ENCODE measurements at places on chromosomes 1 and 21. TPM values are rescaled to one million over a fixed set of nuclear protein-coding genes. Genes with fewer than 3 reads are reported as not detected.

DNA sequence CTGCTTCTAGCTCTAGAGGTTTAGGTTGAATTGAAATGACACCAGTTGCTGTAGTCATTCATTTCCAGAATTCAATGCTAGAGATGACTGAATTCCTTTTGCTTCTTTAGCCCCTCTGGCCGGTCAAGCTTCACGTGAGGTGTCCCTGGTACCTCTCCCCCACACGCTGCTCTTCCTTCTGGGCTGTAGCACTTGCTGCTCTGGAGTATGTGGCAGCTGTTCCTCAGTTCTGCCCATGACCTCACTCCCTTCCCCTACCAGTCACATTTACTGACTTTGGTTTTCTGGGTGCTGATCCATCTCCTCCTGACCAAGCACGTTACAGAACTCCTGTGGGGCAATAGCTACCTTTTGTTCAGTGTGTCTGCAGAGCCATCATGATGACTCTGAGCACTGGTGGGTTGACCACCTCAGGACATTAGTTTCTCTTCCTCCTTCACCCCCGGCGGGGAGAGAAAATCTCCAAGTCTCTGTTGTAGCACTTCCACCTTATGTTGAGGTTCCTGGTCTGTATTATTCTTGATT is 128.1 kb downstream of the HHAT start:
- DNase-seq = no peak

DNA sequence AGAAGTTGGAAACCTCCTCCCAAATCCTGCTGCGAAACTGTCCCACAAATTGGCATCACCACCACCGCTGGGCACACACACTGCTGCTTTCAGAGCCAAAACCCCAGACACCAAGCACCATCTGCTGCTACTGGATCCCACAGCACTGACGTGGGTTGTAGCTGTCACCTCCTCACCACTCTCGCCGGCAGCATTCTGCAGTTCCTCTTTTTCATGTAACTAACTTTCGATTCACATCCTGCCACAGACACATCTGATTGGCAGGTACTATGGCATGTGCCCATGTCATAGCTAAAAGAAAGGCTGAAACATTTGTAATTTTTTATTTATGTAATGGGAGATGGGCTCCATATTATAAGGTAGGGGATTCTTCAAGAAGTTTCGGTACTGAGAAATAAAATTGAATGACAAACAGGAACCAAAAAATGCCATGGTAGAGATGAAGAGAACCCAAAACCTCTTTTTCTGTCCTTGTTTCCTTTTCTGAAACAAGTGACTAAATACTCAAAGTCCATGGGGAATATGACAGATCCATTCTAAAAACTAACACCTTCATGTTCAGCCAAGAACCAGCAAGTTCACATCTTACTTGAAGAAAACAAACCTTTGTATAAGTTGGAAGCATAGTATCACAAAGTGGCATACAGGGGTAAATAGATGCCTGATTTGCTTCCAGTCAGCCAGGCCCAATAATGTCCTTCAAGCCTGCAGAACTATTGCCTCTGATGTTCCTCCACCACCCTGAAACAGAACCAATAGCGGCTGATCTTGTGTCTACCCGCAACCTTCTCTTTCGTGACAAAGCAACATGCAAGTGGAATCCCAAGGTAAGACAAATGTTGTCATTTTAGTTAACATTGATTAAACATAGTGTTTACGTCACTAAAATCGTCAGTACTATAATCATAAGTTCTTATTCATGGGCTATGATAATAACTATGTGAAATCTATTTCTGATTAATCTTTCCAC is 26.6 kb upstream of the RGS13 start:
- peak; percentile 84 for DNase-seq

DNA sequence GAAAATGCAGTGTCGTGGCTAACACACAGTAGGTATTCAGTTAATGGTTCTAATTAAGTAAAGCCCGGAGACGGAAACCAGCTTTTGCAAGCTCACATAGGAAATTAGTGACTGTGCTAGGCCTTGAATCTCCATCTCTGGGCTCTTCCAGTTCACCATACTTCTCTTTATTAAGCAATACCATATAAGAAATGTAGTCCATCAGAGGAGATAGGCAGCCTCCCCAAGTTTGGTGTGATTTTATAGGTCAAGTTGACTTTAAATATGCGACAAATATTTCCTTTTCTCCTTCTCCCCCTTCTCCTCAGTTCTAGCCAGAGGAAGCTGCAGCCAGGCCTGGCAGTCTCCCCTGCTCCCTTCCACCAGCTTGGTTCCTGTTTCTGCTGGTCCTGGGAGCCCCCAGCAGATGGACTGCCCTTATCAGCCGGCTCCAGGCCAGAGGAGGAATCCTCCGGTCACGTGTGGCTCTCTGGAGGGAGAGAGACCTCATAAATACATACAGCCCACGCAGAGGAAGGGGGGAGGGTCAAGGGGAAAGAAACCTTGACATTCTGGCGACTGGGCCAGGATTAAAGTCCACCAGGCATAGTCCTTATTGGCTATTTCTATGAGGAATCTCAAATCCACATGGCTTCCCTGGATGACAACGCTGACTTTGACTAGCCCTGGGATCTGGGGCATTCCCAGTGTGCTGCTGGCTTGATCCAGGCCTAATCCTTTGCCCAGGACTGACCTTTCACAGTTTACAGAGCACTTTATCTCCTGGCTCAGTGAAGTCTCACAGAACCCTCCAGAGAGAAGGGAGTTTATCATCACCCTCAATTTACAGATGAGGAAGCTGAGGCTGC is 115.1 kb upstream of the JUN start:
- DNase-seq = no peak

GRCh38 chr1:54298284-54299033 is 98.5 kb downstream of the MRPL37 start:
- DNase-seq = no peak

Gene FAM72B
- 32.1 TPM for total RNA-seq

Gene SRGAP2C
- total RNA-seq = 17.9 TPM

DNA sequence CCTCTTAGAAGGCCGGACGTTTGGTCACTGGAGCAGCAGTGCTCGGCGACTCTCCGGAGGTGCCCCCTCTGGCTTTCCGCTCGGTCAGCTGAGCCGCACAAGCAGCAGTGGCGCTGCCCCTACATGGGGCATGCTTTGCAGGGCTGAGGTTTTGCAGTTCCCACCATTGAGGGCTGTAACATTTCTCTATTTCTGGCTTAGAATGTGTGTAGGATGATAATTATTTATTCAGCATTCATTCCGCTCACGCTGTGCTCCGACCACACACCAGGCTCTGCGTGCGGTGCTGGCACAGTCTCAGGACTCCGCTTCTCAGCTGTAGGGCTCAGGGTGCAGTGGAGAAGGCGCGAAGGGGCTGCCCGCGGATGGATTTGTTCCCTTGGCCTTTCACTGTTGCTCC is 119.5 kb downstream of the PCBP3 start:
- DNase-seq = no peak

DNA sequence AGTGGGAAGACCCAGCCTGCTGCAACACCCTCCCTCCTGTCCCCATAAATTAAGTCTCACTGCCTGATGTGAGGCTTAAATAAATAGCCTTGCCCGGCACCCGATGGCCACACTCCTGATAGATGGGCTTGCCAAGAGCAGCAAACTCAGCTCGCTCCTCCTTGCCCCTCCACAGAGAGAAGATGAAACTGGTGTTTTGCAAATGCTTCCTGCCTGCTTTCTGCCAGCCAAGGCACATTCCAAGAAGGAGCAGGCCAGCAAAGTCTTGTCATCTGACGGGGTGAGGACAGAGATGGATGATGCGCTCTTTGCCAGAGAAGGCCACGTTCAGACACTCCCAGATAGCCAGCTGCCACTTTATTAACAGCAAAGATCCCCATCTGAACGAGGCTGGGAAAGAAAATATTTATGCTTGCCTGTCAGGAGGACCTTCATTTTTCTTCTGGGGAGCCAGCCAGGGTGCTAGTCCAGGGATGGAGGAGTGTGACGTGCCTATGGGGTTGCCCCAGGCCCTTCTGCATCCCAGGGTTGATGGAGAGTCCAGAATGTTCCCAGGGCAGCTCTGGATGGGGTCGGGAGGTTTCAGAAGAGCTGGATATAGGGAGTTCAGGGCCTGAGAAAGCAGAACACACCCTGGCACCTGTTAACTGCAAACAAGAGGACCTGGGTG is 265.4 kb downstream of the FOXD2 start:
- no peak for DNase-seq

DNA sequence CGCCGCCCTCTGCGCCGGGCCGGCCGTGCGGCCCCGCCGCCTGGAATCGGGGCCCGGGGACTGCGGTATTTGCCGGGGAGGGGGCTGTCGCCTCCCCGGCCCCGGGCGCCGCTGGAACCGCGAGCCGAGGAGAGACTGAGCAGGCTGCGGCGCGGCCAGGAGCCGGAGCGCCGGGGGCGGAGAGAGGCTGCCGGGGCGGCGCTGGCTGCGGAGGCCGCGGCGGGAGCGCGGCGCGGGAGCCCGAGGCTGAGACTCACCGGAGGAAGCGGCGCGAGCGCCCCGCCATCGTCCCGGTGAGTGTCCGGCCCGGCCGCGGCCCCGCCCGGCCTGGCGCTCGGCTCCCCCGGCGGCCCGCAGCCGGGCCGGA is 746 bp downstream of the DYRK1A start:
- DNase-seq = peak; percentile 22

- DNase-seq = no peak
Observed at GRCh38 chr1:30895944-30896660, 12.5 kb downstream of the SDC3 start.

Gene ADORA3
- not detected for total RNA-seq

- DNase-seq = no peak
Observed at GRCh38 chr1:243667591-243667990, 182.5 kb downstream of the AKT3 start.

DNA sequence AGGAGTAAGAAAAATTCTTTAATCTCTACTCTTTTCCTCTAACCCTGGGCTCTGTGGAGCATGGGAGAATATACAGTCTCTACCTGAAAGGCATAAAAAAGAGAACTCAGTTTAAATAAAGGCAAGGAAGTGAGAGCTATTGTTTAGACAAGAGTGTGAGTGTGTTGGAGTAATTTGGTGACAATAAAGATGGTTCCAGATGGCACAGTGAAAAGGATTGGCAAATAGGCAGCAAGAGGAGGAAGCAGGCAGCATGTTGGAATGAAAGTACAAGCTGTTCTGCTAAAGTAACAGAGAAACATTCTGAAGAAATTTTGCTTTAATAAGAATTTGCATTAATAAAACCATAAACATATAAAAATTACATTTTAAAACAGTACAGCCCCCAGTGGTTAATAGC is 163.4 kb downstream of the DNM3 start:
- no peak for DNase-seq

Gene LBR
- total RNA-seq = 145 TPM

Gene DEGS1
- total RNA-seq = 32.3 TPM

GRCh38 chr1:938088-938683 is 14.5 kb downstream of the SAMD11 start:
- no peak for DNase-seq

DNA sequence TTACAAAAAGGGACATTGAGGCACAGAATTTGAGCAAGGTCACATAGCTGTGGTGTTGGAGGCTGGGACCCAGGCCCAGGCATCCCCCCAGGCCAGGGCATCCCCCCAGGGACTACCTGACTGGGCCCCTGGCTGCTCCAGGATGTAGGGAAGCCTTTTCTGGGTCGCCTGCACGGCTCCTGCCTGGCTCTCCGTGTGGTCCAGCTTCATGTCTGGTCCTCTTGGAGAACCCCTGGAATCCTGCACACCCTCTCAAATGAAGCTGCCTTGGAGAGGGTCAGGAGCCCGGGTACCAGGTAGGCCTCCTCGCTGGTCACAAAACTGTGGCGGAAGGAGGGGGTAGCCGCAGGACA is 919 bp upstream of the CELSR2 start:
- no peak for DNase-seq

DNA sequence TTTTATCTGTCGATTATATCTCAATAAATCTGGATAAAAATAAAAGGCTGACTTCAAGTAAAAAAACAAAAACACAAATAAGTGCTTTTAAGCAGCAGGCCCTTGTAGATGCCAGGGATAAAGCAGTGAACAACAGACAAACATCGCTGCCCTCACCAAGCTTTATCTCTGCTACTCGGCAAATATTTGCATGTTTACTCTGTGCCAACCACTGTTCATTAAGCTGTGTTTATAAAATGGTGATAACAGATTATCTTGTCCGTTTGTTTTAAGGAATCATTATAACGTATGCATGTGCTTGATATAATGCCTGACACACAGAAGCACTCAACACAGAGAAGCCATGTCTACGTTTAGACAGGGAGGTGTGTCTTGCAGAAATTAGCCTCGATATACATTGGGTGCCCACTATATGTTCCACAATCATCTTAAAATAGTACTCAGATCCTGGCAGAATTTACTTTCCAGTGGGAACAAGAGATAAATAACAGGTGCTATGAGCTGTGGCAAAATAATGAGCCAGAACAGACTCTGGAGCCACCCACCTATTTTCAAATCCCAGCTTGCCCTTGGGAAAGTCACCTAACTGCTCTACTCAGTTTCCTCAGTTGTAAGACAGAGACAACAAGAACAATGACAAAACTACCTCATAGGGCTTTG is 47.2 kb downstream of the TRIT1 start:
- no peak for DNase-seq

DNA sequence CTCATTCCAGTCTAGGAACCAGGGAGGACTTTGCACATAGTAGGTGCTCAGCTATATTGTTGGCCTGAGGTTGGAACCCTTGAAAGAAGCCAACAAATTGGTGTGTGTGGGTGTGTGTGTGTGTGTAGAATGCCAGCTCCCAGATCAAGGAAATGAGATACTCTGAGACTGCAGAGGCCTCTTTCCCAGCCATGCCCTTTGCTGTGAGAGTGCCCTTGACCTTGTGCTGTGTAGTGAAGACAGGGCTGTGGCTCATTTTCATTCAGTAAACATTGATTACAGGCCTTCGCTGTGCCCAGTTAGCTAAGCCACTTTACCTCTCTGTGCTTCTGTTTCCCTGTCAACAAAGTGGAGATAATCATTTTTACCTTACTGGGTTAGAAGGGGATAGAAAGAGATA is 3.2 kb downstream of the CYP4B1 start:
- no peak for DNase-seq

DNA sequence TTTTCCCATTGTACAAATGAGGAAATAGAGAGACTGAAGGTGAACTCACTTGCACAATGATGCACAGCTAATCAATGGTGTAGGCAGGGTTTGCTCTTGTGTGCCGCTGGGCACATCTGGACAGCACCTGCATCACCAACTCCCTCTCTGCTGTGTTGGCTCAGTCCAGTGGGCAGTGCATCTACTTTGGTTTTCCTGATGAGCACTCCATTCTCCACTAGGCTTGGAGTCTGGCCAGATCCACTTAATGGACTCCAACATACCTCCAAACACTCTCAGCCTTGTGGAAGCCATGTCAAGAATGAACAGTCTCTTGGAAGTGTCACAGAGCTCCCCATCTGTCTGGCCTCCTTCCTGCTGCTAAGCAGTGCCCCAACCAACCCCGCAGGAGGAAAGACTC is 152.2 kb downstream of the HIVEP3 start:
- DNase-seq = no peak

Gene ZNF593OS
- not detected for total RNA-seq
